Activated T-helper 9 cell treated with anti-CD3 and anti-CD28 coated beads, Interleukin-2, amount 50 U/mL, for 16 hours (primary cell): ENCODE measurements at places on chromosomes 16 and 17.
A peak's percentile ranks its signal among the peaks of the same experiment; 100 is the strongest.

GRCh38 chr16:21222495-21223337 is 10.8 kb upstream of the ANKS4B start:
- DNase-seq, result no peak

GRCh38 chr17:33512113-33512512 is 219.0 kb upstream of the ASIC2 start:
- no peak for DNase-seq

DNA sequence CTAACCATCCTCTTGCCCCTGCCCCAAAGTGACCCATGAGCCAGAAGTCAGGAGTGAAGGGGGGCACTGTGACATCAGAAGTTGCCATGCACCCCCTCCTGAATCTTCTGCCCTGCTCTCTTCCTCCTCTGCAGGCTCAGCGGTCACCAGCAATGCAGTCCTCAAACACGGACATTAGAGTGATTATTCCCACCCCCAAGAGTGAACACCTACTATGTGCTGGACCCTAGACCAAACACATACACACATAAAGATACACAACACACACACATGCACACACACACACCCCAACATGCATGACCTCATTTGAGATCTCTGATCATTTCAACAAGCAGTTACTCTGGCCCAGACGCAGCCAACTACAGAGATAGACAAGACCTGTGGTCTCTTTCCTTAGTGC is at the start of gene CDRT4:
Gene CDRT4 (minus strand): TSS at position 30 of the 400 bp plus-strand sequence. CDS start 27,383 bp downstream, outside the sequence.
- no peak for DNase-seq

- DNase-seq, result no peak
Measured at GRCh38 chr16:12655537-12655936, 148.2 kb downstream of the CPPED1 start.

- DNase-seq, result peak; percentile 43
Measured at GRCh38 chr16:30112197-30113030, 923 bp downstream of the GDPD3 start.

- no peak for DNase-seq
Measured at GRCh38 chr17:82929011-82929622, 89.3 kb upstream of the ZNF750 start.

DNA sequence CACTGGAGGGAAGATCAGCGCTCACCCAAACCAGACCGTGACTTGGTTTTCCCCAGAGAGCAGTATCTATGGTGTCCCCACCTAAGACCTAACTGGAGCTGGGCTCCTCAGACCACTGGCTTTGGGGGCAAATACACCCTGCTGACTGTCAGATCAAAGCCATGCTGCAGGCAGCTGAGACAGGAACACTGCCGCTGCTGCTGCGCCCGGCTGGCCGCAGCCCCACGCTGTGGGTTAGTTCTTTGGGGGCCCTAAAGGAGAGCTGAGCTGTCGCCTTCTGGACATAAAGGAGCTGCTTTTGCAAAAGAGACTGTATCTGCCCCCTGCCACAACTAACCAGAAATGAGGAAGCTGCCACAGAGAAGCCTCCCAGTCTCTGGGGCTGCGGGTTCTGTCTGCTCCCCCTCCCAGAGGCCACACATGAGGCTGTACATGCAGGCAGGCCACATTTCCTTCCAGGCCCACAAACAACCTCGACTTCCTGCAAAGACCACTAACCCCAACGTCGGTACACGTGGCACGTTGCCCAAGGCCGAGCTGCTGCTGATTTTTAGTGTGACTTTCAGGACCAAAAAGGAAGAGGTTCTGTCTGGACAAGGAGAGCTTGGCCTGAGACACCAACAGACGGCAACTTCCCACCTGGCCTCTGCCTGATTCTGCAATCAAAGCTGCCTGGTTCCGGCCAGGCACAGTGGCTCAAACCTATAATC is 18.2 kb upstream of the ABR start:
- no peak for DNase-seq

- no peak for DNase-seq
Measured at GRCh38 chr17:56297184-56297583, 143.9 kb downstream of the ANKFN1 start.

DNA sequence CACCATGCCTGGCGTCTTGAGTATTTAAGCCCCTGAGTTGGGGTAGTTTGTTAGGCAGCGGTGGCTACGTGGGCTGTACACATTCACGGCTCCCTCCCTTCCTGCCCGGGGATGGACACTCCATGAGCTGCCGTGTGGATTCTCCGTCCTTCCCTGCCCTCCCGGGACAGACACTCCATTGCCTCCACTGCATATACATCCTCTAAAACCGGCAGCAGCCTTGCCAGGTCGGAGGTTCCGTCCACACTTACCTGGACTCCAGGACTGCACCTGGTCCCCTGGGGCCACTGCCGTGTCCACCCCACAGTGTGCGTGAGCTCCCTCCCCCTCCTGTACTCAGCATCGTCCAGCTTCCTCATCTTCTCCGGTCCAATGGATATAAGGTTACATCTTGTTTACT is 3.5 kb upstream of the SPATA2L start:
- no peak for DNase-seq

DNA sequence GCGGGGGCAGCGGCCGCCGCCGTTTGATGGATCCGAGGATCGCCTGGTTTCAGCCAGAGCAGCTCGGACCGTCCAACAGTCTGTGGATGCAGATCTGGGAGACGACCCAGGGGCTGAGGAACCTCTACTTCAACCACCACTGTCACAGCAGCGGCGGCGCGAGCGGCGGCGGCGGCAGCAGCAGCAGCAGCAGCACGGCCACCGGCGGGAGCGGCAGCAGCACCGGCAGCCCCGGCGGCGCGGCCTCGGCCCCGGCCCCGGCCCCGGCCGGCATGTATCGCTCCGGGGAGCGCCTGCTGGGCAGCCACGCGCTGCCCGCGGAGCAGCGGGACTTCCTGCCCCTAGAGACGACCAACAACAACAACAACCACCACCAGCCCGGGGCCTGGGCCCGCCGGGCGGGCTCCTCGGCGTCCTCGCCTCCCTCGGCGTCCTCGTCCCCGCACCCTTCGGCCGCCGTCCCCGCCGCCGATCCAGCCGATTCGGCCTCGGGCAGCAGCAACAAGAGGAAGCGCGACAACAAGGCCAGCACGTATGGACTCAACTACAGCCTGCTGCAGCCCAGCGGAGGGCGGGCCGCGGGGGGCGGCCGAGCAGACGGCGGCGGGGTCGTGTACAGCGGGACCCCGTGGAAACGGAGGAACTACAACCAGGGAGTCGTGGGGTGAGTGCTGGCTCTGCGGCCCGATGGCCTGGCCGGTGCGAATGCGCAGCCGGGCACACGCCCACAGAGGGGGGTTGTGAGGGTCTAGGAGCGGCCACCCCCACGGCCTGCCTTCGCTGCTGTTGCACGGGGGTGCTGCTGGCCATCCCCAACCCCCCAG is 702 bp downstream of the TENT4B start:
- peak; percentile 12 for DNase-seq

DNA sequence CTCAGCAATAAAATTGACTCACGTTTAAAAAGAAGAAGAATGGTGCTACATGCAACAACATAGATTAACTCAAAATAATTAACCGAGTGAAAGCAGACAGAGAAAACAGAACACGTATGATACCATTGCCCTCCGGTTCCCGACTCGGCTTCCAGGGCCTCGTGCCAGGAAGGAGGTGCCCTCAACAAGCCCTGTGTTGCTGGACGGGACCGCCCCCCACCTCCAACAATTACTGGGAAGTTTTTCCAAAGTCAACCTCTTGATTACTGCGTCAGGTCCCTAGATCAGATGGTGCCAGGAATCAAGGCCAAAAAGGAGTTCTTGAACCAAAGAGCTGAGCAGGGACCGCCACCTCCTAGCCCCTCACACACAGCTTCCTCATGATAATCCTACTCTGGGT is 20.4 kb downstream of the DNAH17 start:
- no peak for DNase-seq

DNA sequence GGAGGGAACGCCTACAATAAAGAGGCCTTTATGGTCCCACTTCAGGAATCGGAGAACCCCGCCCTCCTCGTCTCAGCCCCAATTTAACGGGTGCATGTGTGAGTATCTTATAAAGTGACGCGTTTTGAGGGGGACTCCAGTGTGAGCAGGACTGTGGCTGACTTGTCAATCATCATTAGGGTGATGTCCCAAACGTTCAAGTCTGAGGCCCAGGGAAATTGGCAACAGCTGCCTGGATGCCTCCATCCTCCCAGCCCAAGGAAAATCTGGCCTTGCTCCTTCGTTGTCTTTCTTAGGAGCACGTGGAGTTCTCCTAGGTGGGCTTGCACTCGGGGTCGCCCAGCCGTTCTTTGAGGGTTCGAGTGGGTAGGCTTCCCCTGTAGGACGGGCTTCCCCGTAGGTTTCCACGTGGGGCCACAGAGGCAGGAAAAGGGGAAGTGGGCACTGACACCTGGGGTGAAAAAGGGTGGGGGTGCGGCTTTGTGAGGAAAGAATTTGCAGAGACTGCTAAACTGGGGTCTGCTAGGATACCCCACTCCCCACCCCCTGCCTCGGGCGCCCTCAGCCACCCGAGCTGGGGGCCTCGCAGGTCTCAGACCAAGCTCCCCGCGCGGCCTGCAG is 561 bp upstream of the HERPUD1 start:
- DNase-seq, result no peak

DNA sequence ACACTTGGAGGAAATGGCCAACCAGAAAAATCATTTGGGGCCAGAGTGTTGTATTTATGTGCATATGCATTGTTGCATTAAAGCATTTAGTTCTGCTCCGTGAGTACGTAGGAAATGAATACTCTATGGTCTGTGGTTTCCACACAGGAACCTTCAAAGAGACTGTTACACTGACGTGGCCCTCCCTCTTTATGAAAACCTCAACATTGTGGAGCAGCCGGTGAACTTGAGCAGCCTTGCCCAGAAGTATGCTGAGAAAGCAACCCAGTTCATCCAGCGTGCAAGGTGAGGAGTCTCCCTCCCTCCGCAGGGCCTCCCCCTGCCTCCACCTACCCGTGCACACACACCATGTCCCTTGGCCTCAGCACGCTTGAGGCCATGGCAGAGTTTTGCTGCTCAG is 65.2 kb downstream of the ARSG start:
- DNase-seq, result peak; percentile 20

DNA sequence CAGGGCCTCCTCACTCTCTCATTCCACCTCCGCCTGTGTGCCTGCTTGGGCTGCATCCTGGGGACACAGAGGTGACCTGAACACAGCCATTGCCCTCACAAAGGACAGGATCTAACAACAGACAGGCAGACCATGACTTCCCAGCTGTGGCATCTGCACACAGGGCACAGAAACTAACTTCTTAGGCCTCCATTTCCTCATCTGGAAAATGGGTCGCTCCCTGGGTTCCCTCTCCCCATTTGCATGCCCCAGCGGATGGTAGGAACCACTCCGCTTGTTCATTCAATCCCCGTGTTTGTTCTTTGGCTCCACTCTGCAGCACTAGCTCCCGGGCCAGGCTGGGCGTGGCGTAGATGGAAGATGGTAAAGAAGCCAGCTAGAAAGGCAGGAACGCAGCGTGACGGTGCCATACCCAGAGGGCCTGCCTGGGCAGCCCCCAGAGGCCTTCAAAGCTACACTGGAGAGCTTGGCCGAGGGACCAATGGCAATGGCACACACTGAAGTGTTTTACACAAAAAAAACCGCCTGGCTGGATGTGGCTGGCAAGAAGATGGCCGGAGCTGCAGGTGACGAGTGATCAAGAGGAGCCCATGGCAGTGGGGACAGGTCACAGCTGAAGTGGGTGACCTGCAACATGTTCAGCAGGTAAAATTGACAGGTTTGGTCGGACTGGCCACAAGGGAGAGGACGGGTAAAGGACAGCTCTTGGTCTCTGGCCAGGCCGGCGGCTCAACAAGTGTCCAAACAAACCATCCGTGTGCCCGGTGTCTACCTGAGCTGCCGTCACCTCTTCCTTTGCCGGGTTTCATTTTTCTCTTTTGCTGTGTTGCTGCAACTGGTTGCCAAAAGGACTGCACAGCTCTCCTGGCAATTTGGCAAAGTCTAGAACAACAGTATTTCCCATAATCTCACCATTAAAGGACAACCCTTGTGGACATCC is 66.9 kb downstream of the SOCS1 start:
- no peak for DNase-seq

DNA sequence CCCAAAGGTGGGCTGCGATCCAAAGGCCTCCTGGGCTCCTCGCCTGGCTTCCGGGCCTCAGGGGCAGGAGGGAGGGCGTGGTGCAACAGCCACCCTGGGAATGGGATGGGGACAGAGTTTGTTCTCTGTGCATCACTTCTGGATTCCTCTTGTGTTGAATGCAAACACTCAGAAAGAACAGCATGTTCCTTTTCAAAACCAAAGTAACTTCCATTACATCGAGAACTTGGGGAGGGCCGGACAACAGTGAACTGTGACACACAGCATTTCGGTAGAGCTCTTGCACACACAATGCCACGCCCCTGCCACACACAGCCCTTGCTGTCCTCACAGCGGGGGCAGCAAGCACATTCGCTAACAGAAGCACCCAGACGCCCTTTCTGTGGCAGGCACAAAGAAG is 36.1 kb upstream of the FASN start:
- no peak for DNase-seq

GRCh38 chr17:68513932-68514331 is 1.7 kb downstream of the PRKAR1A start:
- no peak for DNase-seq

DNA sequence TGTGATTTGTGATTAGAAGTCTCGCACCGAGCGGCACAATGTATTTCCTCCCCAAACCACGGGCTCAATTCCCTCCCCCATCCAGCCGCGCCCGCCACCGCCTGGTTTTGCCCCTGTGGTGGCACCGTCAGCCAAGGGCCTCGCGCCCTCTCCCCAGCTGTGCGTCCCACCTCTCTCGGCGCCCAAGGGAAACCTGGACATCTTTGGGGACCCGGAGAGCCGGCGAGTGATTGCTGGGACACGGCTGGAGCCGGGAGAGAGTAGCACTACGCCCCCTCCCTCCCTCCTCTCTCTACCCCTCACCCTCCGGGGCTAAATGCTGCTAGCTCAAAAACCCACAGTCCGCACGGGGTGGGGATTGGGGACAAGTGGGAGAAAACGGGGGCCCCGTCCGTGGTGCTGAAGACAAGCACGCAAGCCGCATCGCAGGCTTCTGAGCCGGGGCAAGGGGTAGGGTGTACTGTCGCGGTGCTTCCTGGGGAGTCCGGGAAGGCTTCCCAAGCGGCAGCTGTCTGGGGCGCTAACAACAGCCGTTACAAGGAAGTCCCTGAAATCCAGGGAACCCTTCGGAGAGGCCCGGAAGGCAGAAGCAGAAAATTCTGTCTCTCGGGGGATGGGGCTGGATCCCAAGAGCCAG is 1.4 kb downstream of the CBLN1 start:
- DNase-seq, result no peak

DNA sequence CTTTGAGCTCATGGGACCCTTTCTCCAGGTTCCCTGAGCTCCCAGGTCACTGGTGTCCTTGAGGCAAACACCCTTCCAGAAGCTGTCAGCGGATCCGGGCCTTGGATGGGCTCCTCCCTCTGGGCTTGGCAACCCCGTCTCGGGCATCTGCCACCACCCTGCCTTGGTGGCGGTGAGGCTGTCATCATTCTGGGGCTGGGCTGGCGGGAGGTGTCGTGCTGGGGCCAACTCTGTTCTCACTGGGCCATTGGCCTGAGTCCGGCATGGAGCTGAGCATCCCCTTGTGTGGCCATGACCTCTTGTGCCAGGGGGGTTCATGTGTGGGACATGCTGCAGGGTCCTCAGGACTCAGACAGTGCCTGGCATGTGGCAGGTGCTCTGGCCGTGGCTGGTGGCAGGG is 197.6 kb downstream of the LAT start:
- DNase-seq, result no peak

- DNase-seq, result no peak
Measured at GRCh38 chr17:76584427-76585032, 1.1 kb downstream of the ST6GALNAC2 start.
